ENCODE measurements at places on chromosomes 5 and 9.
A peak's percentile ranks its signal among the peaks of the same experiment; 100 is the strongest.

DNA sequence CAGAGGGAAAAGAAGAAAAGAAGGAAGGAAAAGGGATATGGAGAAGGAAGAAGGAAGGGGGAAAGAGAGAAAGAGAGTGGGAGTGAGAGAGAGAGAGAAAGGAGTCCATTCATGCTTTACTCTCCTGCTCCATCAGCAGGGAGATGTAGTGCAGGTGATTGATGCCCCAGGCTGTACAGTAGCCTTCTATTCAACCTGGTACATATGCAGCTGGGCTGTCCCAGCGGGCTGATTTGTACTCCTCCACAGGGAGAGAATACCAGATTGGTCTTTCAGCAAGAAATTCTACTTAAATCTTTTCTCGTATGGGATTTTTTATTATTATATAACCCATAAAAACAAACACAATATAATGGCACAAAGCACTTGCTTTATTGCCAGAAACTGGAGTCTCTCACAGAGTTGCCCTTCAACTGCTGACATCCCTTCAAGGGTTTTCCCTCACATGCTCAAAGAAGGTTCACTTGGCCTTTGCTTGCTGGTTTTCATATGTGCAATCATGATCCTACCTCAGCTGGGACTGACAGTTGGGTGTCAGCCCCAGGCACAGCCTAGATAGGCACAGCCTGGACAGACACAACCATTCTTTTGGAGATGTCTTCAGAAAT is 380.1 kb upstream of the RIOK2 start:
- no peak for DNase-seq

GRCh38 chr5:171700318-171700912 is 85.2 kb upstream of the SMIM23 start:
- DNase-seq = no peak

- no peak for DNase-seq
Measured at GRCh38 chr5:169175733-169176132, 125.2 kb downstream of the SLIT3 start.

DNA sequence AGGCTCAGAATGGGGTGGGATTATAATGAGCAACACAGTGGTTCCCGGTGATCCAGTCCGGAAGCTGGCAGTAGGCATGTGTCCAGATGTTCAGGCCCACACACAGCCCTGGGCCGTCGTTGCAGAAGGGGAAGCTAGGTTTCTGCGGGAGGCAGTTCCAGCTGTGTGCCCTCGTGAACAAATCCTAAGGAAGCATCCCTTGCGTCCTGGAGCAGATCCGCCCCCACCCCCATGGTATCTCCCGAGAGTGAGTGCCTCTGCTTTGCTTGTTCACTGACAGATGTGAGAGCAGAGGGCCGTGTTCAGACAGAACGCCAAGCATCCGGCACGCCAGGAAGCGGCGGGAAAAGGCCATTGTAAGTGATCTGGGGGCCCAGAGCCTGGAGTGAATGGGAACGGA is 104.8 kb downstream of the PDE6A start:
- DNase-seq = no peak

DNA sequence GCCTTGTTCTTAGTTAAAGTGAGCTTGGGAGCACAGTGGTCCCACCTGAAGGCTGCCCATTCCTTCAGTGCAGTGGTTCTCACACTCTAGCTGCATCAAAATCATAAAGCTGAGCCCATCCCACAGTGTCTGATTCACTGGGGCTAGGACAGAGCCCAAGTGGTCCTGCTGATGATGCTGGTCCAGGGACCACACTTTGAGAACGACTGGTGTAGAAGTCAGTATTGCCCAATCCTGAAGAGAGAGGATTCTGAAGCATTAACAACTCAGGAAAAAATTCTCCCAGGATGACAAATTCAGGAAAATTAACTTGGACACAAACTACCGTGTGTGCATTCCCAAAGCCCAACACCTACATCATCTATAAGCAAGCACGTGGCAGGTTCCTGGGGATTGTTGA is 176.2 kb downstream of the GABBR2 start:
- DNase-seq = no peak

- peak; percentile 73 for DNase-seq
Measured at GRCh38 chr9:110995420-110996340, 42.6 kb downstream of the LPAR1 start.

DNA sequence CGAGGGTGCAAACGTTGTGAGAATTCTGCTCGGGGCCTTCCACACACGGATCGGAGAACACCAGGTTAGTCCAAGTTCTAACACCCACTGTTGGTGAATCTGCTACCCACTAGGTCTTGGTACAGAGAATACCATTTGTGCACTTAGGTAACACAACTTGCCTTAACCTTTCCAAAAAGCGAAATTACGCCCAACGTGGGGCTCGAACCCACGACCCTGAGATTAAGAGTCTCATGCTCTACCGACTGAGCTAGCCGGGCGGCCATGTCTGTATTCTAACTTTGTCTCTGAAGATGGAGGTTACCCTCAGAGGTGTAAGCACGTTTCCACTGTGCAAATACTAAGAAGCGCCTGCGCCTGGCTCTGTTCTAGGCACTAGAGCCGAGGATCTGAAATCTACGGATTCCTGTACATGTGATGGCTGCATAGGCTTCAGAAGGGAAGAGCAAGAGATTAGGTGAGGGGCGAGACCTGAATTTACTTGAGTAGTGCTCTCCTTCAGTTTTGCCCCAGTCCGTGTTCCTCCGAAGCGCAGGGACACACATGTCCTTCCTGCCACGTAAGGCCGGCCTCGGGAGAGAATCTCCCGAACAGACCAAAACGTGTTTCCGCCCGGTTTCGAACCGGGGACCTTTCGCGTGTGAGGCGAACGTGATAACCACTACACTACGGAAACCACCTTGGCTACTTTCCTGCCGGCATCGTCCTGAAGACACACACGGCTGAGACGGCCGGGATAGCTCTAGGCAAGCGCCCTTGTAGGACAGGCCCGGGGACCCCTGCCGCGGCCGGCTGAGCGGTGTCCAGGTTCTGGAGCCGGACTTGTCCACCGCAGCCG is 1.1 kb upstream of the TRIM41 start:
- DNase-seq = peak; percentile 91

- DNase-seq = no peak
Measured at GRCh38 chr5:126988021-126988569, 42.3 kb downstream of the MARCHF3 start.

GRCh38 chr5:99004960-99005359 is 76.2 kb upstream of the CHD1 start:
- no peak for DNase-seq

DNA sequence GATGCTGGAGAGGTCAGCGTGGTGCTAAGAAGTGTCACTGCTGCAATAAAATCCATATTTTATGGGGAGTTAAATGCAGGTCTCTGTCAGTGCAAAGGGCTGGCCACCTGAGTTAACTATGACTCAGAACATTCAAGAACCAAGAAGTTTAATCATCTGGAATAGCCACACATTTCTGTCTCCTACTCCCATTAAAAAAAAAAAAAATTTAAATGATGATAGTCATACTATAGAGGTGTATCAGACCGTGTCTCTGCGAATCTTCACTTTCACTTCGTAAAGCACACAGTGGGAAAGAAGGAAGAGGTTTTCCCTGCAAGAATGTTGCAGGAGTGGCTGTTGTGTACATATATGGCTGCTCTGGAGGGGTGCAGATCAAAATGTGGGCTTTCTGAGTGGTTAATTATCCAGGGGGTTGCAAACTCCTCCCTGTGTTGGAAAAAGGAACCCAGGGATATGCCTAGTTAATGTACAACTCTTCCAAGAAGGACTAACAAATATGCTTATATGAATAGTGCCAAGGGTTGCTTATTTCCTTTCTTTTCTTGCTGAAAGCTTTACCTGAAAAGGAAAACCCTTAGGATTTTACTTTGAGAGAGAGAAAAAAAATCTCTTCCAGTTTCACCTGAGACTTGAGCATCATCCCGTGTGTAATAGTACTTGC is 1.5 kb downstream of the CDH6 start:
- DNase-seq = no peak

DNA sequence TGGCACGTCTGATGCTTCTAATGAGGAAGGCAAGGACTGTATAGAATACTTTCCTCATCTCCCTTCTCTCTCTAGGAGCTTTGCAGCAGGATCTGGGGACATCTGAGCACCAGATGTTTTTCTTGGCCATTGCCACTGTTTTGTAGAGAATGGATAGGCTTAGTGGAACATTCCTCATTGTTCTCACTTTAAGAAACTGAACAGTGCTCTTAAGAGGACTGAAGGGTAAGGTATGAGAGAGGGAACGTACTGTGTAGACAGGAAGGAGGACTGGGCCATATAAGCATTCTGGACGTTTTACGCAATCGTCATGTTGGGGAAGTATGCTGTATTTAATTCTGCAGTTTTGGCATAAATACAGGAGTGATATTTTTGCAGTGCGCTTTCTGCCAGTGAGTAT is 70.6 kb downstream of the SMARCA2 start:
- no peak for DNase-seq

DNA sequence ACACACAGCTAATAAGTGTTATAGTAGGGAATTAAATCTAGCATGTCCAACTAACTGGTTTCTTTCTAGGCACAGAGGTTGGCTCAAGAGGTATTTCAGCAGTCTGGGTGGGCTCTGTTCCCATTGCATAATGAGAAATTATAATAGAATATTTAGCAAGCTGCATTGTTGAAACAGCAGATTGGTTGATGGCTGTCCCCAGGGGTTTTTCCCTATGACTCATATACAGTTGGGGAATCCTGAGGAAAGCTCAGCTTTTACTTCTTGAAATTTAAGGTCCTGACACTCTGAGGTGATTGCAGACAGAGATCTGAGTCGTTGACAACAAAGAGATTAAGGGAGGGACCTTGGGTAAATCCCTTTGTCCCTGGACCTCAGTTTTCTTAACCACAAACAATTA is 38.3 kb upstream of the TNFSF8 start:
- peak; percentile 51 for DNase-seq

DNA sequence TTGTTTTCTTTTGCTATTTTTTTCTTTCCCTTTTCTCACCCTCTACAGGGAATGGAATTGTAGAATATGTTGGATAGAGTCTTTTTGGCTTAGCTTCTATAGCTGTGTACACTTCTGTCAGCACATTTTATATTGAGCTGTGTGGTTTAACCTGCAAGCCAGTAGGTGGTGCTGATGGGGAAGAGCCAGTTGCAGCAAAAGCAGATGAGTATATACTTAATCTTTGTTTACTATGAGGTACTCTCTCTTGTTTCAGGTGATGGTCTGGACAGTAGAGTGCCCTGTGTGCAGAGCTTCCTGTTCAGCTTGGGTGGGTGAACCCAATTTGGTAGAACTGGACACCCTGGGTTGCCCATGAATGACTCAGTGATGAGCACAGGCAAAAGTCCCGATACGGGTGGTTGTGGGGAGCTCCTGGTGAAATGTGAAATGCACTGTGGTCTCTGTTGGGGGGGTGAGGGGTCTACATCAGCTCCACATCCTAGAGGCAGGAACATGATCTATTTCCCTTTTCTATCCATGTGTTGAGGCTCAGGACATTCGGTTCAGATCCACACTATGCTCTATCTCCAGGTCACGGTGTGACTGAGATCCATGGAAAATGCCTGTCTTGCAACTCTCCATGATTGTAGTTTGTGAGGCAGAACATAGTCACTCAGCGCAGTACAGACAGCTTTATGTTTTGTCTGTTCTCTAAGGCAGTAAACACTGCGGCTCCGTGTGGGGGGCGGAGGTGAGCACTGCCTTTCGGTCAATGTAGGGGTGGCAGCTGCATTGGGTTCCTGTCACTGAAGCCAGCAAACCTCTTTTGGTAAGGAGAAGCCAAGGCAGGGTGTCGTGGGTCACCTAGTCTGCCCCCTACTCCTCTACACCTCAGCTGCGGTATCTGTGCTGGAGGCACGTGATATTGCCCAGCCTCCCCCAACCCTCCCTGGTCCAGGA is 353.2 kb downstream of the PRR16 start:
- no peak for DNase-seq

- no peak for DNase-seq
Measured at GRCh38 chr5:133382661-133383579, 229.4 kb downstream of the FSTL4 start.

All from SK-N-MC (cell line).